Right renal cortex interstitium (tissue), 3 donors: ENCODE measurements at places on chromosomes 5 and 9.

- peak; percentile 33 for DNase-seq
These were observed 225.5 kb upstream of the ZNF462 start for GRCh38 chr9:106637486-106637885.

GRCh38 chr9:9792144-9792857, 820.5 kb downstream of the PTPRD start:
- DNase-seq = no peak

DNA sequence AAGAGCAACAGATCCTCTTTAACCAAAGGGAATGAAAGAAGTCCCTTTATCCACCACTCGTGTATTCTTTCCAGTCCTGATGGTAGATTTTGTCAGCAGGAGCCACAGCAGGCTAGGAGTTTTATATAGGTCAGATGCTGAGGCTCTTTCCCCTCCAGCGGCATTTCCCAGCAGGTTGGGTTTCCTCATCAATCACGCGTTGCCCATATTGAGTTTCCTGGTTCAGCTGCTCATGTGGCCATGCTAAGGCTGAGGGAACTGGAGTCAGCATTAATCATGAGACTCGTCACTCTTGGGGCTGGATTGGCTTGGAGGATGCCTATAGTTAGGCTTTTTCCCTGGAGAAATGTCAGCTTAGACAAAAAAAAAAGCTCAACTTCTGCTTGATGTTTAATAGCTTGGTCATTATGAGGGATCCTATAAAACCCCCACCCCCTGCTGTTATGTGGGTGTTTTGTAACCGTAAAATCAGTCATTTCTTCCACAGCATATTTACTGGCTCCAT, 193.4 kb upstream of the GAS1 start:
- no peak for DNase-seq

GRCh38 chr5:174307031-174307408, 261.5 kb downstream of the NSG2 start:
- no peak for DNase-seq

DNA sequence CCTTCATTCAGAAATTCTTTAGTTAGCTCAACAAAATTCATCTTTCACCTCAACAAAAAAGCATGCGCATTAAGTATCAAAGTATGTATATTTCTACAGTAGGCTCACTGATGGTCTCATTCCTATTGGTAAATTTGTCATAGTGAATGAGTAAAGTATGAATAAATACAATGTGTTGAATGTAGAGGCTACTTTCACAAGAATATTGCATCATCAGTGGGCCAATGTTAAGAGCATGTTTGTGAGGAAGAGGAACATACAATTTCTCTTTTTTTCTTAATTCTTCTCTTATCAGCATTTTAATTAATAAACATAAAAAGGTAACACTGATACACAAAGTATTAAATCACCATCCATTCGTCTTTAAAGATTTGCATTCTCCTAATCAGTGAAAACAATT, 505.1 kb downstream of the CETN3 start:
- no peak for DNase-seq

DNA sequence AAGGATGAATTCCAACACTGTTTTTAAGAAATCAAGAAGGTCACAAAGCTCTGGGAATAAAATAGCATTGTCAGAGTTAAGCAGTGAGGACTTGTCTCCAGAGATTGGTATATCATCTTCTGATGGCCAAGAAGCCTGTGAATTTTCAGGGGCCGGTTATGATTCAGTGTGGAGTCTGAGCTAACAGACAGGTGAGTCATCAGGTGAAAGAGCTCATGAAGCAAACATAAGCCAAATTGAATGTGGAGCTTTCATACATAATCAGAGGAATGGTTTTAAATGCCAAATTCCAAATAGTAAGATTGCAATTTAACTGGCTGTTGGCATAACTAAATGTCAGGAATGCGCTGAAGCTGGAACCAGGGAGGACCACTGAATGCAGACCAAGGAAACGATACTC, 494.2 kb downstream of the MTRR start:
- no peak for DNase-seq

GRCh38 chr9:100465274-100465673, 7.7 kb upstream of the TMEFF1 start:
- DNase-seq = no peak

GRCh38 chr9:79578891-79579290, 7.1 kb downstream of the TLE4 start:
- DNase-seq = no peak

DNA sequence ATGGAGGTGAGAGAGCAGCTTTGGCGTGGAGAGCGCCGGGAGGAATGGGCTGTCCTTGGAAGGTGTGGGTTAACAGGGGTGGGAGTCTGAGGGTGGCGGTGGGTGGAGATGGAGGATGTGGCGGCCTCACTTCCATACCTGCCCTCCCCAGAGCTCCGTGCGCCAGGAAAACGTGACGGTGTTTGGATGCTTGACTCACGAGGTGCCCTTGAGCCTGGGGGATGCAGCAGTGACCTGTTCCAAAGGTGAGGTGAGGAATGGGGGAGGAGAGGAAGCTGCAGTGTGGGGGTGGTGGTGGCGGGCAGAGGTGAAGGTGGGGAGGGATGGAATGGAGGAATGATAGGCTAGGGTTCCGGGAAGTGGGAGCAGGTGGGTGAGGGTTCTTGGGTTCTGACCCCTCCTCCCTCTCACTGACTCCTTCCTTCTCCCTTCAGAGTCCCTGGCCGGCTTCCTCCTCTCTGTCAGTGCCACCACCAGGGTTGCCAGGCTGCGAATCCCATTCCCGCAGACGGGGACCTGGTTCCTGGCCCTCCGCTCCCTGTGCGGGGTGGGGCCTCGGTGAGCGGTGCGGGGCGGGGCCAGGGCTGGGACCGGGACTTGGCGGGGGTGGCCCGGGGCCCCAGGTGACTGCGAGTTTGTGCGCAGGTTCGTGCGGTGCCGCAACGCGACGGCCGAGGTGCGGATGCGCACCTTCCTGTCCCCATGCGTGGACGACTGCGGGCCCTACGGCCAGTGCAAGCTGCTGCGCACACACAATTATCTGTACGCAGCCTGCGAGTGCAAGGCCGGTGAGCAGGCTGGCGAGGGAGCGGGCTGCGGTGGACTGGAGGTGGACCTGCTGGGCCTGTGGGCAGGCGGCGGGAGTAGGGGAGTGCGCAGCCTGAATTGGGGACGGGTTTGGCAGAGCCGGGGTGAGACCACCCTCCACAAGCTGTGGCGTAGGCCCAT, 17.1 kb downstream of the TMEM8B start:
- no peak for DNase-seq

GRCh38 chr5:95871146-95871806, 48.8 kb upstream of the GLRX start:
- DNase-seq = no peak

DNA sequence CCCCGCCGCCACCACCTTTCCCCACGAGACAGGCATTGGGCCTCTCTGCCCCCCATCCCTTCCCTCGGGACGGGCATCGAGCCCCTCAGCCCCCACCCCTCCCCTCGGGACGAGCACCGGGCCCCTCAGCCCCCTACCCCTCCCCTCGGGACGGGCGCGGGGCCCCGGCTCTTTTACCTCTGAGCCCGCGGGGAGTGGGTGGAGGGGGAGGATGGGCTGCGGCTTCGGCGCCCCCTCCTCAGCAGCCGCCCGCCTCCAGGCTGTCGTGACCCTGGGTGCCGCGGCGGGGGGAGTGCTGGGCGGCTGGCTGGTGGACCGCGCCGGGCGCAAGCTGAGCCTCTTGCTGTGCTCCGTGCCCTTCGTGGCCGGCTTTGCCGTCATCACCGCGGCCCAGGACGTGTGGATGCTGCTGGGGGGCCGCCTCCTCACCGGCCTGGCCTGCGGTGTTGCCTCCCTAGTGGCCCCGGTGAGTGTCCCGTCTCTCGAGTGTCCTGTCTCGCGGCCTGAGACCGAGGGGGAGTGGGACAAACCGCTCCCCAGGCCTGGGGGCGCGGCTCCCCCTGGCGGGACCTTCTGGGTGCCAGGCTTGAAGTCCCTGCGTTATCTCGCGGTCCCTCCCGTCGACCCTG, 791 bp downstream of the SLC2A8 start:
- no peak for DNase-seq

DNA sequence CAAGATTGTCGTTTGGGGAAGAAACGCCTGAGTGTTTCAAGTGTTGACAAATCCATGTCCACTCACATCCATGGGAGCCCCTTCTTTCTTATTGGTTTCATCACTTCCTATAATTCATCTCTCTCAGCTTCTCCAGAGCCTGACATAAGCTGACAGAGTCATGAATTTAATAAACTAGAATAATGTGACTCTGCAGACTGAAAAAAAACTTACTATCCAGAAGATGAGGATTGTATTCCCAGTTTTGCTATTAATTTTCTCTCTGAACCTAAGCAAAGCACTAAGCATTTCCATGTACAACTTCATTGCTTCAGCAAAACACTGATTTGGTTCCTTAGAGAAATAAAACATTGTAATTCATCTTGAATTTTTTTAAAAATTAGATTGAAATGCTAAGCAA, 691.8 kb downstream of the MTRR start:
- no peak for DNase-seq

DNA sequence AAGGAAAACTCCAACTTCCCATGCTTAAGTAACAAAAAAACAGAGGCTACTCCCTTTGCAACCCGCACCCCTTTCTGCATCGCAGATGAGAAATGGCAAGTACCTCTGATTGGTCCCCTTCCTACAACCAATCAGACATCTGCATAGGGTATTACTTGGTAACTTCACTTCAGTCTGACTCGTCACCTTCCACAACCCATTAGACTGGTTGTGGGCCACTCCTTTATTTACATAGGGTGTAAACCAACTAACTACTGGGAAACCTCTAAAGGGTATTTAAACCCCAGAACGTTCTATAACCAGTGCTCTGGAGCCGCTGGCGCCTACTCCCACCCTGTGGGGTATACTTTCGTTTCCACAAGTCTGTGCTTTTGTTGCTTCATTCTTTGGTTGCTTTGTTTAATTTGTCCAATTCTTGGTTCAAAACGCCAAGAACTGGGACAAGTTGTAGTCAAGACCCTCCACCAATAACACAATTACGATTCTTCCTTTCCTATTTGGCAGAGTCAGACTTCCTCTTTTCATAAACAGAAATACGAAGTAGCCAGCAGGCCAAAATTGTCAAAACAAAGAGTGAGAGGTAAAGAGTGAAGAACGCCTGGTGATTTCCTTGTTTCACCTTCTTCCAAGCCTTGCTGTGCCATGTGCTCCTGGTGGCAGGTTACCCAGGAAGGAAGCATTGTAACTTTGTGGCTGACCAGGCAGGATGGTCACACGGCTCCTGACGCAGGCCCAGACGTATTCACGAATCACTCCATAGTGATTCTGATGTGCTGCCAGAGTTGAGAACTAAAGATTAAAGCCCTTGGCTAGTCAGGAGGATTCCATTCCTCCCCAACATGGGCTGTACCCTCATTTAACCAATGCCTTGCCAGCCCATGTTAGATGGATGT, 477.4 kb downstream of the ARHGEF28 start:
- no peak for DNase-seq

DNA sequence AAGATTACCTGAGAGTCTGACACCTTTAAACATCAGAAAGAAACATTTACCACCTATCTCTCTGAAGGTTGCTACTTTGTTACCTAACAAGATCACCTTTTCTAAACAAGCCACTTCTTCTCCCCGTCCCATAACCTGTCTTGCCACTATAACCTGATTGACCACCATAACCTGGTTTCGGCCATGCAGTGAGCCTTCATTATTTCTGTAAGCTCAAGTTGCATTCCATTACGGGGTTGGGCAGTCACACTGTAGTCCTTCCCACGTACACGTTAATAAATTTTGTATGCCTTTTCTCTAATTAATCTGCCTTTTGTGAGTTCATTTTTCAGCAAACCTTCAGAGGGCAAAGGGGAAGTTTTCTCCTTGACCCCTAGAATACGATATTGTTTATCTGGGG, 28.0 kb upstream of the CCNG1 start:
- no peak for DNase-seq

DNA sequence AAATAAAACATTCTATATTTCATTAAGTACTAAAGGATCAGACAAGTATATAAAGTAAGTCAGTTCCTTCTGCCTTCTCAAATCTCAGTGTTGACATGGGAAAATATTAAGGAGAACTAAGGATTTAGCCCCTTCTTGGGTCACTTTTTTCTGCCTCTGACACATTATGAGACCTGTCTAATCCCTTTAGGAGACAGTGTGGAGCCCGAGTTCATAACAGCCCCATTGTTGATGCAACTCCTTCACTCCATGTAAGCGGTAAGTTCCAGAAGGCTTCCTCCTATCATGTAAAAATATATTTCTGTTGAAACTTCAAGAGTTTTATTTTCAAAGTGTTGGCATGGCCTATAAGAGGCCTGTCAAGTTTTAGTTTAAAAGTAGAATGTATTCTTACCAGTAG, 152.2 kb downstream of the SNCAIP start:
- DNase-seq = no peak

DNA sequence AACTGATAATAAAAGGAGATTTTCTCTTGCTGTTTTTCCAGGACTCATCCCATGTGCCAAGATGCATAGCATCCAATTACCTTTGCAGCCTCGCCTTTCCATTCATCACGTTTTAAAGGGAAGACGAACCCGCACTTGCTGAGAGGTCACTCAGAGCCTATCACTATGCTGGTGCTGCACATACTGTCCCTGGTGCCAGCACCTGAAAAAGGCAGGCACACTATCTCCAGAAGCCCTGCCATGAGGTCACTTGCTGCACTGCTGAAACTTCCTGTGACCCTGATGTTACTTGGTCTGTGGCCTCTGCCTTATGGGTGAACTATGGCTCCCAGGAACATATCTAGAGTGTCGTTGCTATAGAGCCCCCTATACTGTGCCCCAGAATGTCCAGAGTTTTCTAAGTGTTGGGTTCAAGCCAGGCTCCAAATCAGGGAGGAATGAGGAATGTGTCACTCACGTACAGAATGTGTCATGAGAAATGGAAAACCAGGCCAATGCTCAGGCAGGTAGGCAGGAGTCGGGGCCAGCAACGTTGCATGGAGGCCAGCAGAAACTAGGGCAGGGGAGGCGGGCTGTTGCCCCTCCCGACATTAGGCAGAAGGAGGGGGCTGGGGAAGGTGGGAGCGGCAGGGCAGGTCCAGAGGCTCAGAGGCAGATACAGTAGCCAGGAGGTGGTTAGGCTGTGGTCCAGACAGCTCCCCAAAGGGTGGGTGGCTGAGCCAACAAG, 262.1 kb downstream of the CRB2 start:
- no peak for DNase-seq

- no peak for DNase-seq
These were observed 46.8 kb downstream of the F2RL2 start for GRCh38 chr5:76576450-76576849.

GRCh38 chr5:158785397-158785796, 314.3 kb downstream of the EBF1 start:
- DNase-seq = no peak

- no peak for DNase-seq
These were observed 20.5 kb downstream of the MVB12B start for GRCh38 chr9:126347093-126347492.

DNA sequence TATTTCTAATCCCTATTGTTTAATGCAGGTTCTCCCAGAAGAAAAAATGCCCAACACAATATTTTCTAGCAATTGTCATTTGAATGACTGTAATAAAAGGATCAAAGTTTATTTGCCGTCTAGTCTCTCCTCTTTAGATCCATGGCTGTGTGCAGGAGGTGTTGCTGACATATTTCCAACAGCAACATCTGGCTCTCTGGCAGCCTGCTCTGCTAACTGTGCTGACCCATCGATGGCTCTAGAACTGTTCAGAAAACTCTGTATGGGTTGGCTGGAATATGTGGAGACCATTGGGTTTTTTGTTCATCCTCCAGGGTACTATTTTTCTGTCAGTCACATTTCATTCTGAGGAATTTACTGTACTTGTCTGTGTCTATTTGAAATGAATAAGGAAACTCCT, 202.0 kb upstream of the SLC27A6 start:
- no peak for DNase-seq

- DNase-seq = no peak
These were observed 1047.6 kb upstream of the ACO1 start for GRCh38 chr9:31336841-31337240.

- no peak for DNase-seq
These were observed 994 bp downstream of the POLE3 start for GRCh38 chr9:113409481-113409880.

- no peak for DNase-seq
These were observed 69.9 kb downstream of the ADGRV1 start for GRCh38 chr5:90628492-90628891.
